Stimulated activated memory B cell treated with anti-CD40 and anti-IgM and Interleukin-4, amounts not matched to agents 10 μg/mL and 1 μg/mL and 100 μg/mL, for 72 hours (primary cell): ENCODE measurements at places on chromosomes 3 and 15.

DNA sequence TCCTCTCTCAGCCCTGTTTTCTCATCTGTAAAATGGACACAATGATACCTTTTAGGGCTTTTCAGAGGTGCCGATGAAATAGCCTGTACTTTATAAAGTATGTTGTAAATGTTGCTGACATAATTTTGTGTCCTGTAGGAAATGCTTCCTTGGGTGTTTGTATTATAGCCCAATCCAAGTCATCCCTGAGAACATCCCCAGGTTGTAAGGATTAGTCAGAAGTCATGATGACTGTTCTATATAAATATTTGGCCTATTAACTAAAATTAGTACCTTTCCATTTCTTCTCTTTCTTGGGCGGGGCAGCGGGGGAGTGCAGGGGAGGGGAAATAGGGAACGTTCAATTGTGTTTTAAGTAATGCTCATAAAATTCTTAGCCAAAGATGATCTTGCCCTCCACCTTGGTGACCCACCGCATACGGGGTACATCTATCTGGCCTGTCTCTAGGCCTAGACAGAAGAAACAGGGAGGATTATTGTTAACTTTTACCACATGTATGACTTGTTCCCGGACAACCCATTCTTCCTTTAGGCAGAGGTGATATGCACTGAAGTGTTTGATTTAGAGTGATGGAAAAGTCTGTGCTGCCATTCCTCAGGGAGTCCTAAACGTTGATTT is 120.7 kb downstream of the VGLL4 start:
- ATAC-seq: no peak

GRCh38 chr15:83039206-83039605 is 27.8 kb upstream of the C15orf40 start:
- ATAC-seq: no peak

DNA sequence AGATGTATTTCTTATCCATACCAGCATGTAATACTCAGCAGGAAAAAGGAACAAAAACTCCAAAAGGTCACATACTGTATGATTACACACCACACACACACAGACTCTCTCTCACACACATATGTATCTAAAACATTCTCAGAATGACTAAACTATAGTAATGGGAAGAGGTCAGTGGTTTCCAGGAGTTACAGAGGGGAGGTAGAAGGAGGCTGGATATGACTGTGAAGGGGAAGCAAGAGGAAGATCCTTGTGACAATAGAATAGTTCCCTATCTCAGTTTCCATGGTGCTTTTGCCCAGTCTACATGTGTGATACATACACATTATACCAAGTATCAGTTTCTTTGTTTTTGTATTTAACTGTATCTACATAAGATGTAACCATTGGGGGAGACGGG is 190.1 kb downstream of the IL5RA start:
- ATAC-seq: no peak

DNA sequence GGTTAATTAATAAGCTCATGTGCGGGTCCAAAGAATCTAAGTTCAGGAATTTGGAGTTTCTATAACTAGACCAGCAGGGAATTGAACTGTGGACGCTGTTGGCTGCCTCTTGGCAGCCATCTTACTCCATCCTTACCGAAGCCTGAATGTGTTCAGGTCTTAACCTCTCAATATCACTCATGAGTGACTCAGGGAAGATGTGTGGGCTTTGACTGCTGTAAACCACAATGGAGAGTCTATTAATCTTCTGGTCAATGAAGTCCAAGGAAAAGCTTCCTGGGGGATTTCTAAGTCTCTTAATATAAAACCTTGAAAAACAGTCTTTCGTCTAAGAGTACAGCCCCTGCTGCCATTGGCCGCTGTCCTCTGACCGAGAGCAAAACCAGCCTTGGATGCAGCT is 46.7 kb upstream of the OXTR start:
- no peak for ATAC-seq
